Kidney (tissue), 22 donors: ENCODE measurements at places on chromosomes 3 and 15. TPM values are rescaled to one million over a fixed set of nuclear protein-coding genes. Genes with fewer than 3 reads are reported as not detected.

DNA sequence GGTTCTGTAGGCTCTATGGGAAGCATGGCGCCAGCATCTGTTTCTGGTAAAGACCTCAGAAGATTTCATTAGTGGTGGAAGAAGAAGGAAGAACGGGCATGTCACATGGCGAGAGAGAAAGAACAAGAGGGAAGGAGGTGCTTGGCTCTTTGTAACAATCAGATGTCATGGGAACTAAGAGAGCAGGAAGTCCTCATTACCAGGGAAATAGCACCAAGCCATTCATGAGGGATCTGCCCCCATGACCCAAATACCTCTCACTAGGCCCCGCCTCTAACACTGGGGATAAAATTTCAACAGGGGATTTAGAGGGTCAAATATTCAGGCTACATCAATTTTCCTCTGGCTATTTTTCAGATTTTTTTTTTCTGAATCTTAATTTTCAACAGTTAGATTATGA is 954.3 kb downstream of the SQOR start:
- no peak for DNase-seq
- no peaks in the 10 kb centered on the region for H3K27me3 ChIP-seq
- H3K36me3 ChIP-seq: no peaks in the 10 kb centered on the region
- no peak overlapping the region for H3K27ac ChIP-seq
- no peak overlapping the region for H3K4me3 ChIP-seq
- no peaks in the 10 kb centered on the region for H3K4me1 ChIP-seq

DNA sequence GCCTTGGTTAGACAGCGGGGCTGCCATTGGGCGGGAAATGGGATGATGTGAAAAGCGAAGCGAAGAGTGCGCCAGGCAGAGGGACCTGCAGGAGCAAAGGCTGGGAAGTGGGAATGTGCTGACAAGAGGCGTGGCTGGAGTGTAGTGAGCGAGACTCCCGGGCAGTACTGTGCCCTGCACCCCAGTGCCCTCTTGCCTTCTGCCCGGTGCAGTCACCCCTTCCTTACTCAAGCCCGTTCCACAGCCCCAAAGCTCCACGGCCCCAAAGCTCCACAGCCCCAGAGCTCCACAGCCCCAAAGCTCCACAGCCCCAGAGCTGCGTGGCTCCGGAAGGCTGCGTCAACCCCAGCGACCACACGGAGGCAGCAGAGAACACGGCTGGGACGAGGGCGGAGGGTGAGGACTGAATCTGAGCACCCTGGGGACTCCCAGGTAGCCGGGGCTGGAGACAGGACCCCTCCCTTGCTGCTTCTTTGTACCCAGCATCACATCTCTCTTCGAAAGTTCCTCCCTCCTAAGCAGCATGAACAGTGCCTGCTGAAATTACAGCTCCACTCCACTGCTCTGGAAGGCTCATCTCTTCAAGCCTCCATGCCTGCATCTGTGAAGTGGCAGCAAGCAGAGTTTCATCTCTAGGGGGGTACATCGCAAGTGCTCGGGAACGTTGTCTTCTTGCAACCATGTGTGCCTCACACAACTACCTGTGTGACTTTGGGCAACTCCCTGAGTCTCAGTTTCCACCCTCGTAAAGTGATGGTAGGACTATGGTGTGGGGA is 108.9 kb downstream of the FBLN2 start:
- peaks cover 2% of the 10 kb centered on the region for H3K4me1 ChIP-seq
- no peaks in the 10 kb centered on the region for H3K27me3 ChIP-seq
- no peak overlapping the region for H3K27ac ChIP-seq
- H3K36me3 ChIP-seq: no peaks in the 10 kb centered on the region
- peak; percentile 83 for DNase-seq
- H3K4me3 ChIP-seq: no peak overlapping the region

GRCh38 chr3:158801201-158801600 is 653 bp upstream of the MFSD1 start:
- peak overlapping the region; percentile 75 for H3K27ac ChIP-seq
- peaks cover 8% of the 10 kb centered on the region for H3K4me1 ChIP-seq
- no peaks in the 10 kb centered on the region for H3K27me3 ChIP-seq

DNA sequence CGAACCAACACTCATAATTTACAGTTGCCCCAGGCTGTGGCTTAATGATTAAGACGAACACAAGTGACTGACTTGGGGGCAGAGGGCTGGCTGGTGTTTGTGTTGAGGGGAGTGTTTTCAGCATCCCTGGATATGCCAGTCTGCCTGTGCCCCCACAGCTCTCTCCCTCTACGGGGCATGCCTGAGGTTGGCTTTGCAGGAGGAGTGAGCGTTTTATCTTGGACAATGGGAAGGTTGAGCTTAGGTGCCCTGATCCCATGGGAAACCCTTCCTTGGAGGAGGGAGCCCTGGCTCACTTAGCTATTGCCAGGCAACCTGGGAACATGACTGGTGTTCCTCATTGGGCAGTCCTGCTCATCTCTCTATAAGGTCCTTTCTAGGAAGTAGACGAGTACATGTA is 17.6 kb downstream of the FAM107A start:
- H3K4me1 ChIP-seq: no peaks in the 10 kb centered on the region
- H3K27ac ChIP-seq: no peak overlapping the region
- DNase-seq: no peak
- H3K27me3 ChIP-seq: no peaks in the 10 kb centered on the region
- no peak overlapping the region for H3K4me3 ChIP-seq
- no peaks in the 10 kb centered on the region for H3K36me3 ChIP-seq

DNA sequence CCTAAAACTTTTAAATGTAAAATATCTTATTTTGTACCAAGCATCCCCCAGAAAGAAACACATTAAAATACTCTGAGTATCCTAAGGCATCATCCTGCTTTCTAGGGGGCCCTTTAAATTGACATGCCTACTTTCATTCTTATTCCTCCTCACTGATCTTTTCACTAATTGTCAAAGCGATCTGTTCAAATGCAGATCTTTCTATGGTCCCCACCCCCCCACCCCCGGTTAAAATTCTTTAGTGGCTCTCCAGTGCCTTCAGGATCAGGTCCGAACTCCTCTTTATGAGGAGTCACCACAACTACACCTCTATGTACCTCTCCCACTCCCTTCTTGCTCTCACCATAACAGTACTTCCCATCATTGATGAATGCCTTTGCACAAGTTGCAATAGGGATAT is 19.2 kb upstream of the TFDP2 start:
- no peaks in the 10 kb centered on the region for H3K4me1 ChIP-seq
- peaks cover 5% of the 10 kb centered on the region for H3K36me3 ChIP-seq
- no peaks in the 10 kb centered on the region for H3K27me3 ChIP-seq
- H3K27ac ChIP-seq: no peak overlapping the region
- H3K4me3 ChIP-seq: no peak overlapping the region
- DNase-seq: no peak

CP gene
- total RNA-seq: 72.1 TPM

- peak within 1 kb of the TSS; percentile 88 for H3K27ac ChIP-seq
- peaks cover 11% of the 10 kb centered on the region for H3K36me3 ChIP-seq
- H3K4me1 ChIP-seq: peaks cover 31% of the 10 kb centered on the region
- H3K27me3 ChIP-seq: no peaks in the 10 kb centered on the region
- peak within 1 kb of the TSS; percentile 86 for H3K4me3 ChIP-seq
These were observed at the start of gene THBS1 for GRCh38 chr15:39580485-39581241. Gene THBS1, plus strand, starts transcription at chr15:39581079. Its CDS starts 779 bp downstream, at chr15:39581858.
